ENCODE measurements at places on chromosomes 7 and 10.

DNA sequence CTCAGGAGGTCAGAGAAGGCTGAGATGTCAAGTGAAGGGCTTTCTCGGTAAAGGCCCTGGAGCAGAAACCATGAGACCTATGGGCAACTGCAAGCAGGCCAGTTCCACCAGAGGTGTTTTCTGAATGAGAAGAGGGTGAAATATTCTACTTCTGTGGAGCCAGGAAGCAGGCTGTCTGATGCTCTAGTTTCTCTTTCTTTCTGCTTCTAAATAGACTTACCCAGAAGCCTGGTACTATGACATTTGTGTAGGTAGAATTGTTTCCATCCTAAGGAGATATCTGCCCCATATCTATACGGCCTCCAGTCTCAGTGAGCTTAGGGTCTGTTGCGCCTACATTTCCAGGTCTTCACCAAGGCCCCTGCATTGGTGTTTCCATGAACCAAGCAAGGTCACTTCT, 73.4 kb upstream of the CC2D2B start:
- no peak for DNase-seq

DNA sequence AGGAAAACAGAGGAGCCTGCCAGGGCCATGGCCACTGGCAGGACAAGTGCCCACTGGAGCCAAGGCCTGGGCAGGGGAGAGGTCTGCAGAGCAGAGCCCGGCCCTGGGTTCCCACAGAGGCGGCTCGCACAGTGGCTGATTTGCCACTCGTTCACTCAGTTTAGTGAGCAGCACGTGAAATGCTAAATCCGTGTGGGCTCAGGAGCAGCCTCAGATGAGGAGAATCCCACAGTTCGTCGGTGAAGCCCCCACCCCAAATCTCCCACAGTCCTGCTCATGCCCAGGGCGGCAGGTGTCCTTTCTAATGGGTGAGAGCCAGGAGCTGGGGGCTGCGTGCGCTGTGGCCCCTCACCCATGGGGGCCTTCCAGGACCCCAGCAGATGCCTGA, 107.7 kb upstream of the FAM20C start:
- DNase-seq: no peak

GRCh38 chr10:15196021-15196834, 27.7 kb upstream of the NMT2 start:
- DNase-seq: no peak

GRCh38 chr7:49692516-49692915, 80.9 kb upstream of the VWC2 start:
- DNase-seq: no peak

GRCh38 chr7:103685646-103686045, 239.6 kb upstream of the SLC26A5 start:
- DNase-seq: no peak

- DNase-seq: no peak
These were observed 295.9 kb downstream of the CSTF2T start for GRCh38 chr10:51403521-51403920.

GRCh38 chr7:139084709-139085108, 24.8 kb downstream of the ZC3HAV1 start:
- DNase-seq: no peak

DNA sequence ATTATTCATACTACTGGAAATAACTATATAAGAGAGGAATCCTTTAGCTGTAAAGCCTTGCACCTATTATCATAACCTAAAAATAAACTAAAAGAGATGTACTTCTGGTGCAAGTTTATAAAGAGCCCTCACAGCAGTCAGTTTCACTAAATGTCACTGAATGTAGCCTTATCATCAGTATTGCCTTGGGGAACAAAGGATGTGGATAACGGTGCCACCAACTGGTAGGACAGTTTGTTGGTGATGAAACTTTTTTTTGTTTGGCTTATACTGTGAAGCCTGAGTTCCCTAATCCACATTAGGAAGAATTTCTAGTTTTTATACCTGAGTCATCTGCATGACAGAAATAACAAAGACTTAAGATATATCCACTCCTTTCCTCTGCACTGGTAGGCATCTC, 117.9 kb upstream of the COL1A2 start:
- no peak for DNase-seq

GRCh38 chr10:49518982-49519578, 19.8 kb downstream of the ERCC6 start:
- DNase-seq: no peak

GRCh38 chr10:48551861-48552591, 52.8 kb downstream of the ARHGAP22 start:
- peak; percentile 21 for DNase-seq

DNA sequence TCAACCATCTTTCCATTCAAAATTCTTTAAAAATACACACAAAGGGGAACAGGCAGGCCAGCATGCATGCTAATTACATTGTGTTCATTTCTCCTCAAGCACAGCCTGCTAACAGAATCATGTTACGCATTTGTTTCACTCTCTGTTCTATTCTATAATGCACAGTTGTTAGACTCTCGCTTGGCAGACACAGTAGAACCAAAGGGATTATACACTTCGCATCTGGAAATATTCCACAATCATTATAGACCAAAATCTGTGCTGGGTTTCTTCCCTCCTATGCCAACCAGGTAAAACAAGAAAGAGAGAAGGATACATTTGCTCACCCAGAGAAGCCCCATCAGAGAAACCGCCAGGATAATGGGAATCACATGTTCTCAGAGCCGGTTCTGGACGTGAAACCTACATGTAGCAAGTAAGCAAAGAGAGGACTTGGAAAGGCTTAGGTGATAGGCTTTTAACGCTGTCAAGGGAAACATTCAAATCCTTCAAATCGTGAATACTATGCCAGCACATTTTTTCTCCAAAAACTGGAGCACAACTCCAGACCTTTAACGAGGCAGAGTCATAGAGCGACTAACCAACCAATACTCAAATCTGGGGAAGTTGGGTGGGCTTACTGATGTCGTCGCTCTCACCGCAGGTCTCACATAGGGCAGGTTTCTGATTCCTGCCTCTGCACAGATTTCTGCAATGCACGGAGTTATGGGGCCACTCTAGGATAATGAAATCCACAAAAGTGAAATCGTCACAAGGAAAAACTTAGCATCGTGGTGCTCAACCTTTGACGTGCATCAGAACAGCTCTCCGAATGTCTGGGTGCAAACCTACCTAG, 380.5 kb upstream of the AUTS2 start:
- no peak for DNase-seq

- DNase-seq: no peak
These were observed 65.8 kb upstream of the CFAP46 start for GRCh38 chr10:133008196-133008595.

- DNase-seq: no peak
These were observed 259.0 kb downstream of the GRM8 start for GRCh38 chr7:126993626-126994213.

DNA sequence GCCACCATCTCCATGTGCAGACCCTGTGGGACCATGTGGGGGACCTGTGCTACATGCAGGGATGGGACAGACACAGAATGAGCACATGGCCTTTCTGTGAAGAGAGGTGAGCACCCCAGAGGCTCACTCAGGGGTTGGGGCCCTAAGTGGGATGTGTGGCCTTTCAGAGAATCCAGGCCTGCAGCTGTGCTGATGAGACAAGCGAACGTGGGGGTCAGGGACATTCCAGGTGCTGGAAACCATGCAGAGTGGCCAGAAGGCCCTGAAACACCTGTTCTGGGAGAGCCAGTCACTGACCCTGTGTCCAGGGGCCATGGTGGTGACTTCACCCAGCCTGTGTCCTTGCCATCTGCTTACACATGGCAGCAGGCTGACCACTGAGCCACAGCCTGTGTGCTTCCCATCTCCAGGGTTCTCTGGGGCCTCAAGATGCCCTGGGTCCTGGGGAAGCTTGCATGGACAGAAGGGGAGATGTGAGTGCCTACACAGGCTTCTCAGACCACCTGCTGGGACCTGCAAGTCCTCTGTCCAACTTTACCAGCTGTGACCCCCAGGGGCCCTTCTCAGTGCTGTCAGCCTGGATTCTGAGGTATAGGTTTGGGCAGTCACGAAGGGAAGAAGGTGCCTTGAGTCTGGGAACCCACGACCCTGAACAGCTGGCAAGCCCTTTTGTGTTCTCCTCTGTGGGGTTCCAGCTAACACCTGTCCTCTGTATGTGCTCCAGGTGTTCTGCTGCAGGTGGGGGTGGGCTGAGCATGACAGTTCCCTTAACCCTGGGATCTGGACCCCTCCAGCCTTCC, 17.6 kb downstream of the RAMP3 start:
- DNase-seq: no peak

- DNase-seq: no peak
These were observed 6.7 kb downstream of the SKAP2 start for GRCh38 chr7:26857506-26858240.

GRCh38 chr10:34758447-34758996, 56.6 kb downstream of the PARD3 start:
- DNase-seq: no peak

DNA sequence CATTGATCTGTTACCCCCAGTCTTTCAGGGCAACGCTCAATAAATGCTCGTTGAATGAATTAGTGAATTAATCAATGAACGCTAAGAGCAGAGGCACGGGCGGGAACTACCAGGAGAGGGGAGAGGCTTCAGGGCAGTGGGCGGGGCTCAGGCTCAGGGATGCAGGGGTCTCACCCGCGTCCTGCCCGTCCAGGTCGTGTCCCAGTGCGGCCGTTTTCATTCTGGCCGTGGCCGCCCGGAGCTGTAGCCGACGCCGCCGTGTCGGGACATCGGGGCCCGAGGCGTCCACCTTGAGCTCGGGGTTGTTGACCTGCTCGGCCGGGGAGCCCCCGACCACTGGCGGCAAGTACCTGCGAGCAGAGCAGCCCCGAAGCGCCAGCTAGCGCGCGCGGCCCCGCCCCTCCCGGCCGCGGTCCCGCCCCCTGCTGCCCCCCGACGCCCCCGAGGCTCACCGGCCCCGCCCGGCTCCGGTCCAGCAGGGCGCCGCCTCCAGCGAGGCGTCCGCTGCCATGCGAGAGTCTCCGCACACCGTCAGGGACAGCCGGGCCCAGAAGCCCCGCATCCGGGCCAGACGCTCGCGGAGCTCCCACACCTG, 2.8 kb upstream of the GAL3ST4 start:
- DNase-seq: no peak

GRCh38 chr7:38932509-38933168, 23.6 kb upstream of the VPS41 start:
- peak; percentile 50 for DNase-seq

- no peak for DNase-seq
These were observed 18.5 kb upstream of the FAM133B start for GRCh38 chr7:92608380-92609322.

GRCh38 chr7:5598769-5599371, 175.2 kb upstream of the TNRC18 start:
- DNase-seq: no peak

DNA sequence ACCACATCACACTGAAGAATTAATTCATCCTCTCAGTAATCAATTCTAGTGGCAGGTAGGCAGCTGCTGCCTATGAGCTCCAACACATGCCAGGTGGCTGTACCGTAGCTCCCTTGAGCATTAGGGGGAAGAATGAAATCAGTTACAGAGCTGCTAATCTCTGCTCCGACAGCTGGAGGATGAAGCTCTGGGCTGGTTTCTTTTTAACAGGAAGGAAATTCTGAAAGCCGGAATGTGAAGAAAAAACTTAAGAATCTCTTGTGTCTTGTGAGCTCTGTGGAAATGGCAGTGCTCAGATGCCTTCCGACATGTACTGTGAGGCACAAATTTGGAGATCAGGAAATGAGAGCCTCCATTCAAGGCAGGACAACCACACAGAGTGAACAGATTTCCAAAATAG, 2.8 kb upstream of the AHCYL2 start:
- DNase-seq: no peak

DNA sequence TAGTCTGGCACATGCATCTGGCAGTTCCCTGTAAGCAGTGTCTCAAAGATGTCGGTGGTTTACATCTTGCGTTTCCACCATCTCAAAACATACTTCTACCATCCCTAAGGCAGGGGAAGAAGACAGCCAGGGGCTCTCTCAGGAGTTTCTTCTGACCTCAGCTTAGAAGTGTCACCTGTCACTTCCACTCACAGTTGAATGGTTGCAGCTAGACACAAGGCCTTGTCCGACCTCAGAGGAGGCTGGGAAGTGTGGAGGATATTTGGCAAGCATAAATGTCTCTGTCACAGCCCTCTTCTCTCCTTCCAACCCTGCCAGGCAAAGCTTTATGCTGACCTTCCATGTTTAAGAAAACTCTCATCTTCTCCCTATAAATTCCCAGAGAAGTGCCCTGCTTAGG, 193.3 kb downstream of the HERPUD2 start:
- DNase-seq: no peak

DNA sequence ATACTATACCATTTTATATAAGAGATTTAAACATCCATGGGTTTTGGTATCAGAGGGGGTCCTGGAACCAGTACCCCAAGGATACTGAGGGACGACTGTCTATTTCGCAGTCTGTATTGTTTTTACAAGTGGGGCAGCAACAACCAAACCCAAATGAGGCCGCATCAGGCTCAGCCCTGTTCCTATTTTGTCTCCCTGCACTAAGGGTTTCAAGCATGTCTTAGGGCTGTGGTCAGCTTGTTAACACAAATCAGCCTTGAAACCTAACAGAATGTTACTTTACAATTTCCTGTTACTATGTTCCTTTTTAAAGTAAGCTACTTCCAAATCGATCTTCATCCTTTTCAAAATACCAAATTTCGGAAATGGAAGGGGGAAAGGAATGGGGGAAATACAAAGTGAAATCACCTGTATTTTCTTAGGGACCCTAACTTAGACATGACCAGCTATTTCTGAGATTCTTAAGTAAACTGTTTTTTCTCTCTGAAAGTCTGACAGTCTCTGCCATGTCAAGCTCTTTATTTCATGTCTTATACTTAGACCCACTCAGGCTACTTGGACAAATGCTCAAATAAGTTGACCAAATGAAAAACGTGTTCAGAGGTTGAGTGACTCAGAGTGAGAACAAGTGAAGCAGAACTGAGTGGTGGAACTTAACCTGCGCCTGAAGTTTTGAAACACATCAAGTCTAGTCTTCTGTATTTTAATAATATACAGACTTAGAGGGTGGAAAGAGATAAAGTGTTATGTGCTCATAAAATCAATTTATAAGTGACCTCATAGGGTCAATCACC, 75.8 kb downstream of the C1GALT1 start:
- DNase-seq: peak; percentile 70

DNA sequence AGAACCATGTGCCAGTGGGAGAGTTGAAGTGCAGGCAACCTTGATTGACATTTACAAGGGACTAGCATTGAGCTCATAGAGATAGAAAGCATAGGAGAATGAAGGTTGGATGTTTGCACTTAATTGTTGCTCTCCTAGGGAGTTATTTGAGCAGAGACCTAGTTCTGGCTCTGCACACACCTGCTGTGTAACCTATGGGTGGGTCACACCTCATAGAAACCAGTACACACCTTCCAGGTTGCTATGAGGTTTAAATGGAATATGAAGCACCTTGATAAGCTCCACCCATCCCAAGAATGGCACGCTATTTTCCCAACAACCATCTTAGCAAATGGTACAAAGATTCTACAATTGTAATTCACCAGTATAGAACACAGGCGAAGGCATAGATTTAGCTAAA, 86.2 kb upstream of the AOAH start:
- DNase-seq: no peak

- no peak for DNase-seq
These were observed 1047.1 kb downstream of the NRG3 start for GRCh38 chr10:82922046-82922445.

Measured in T-helper 2 cell (primary cell).